NCI-H1694 (cell line): ENCODE measurements at places on chromosomes 16 and 17.

- DNase-seq, result no peak
Observed at GRCh38 chr16:75527825-75528299, 8.0 kb downstream of the CHST5 start.

- no peak for DNase-seq
Observed at GRCh38 chr16:87047221-87048037, 269.8 kb downstream of the C16orf95 start.

- no peak for DNase-seq
Observed at GRCh38 chr16:63447121-63447520, 1410.9 kb upstream of the CDH8 start.

DNA sequence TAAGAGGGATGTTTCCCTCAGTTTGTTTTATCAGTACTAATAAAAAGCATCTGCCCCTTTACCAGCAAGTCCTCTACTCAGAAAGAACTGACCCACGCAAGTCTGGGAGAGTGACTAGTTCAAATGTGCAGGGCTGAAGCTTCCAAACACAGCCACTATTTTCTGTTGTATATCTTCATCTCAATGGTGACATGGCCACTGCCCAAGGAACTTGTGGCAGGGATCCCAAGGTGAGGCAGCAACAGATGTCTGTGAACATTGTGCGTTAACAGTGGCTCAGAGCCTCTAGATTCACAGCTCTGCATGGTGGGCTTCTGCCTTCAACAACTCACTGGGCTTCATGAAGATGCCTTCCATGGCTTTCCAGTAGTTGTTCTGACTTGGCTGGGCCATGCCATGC is 3.7 kb upstream of the BLTP2 start:
- no peak for DNase-seq

DNA sequence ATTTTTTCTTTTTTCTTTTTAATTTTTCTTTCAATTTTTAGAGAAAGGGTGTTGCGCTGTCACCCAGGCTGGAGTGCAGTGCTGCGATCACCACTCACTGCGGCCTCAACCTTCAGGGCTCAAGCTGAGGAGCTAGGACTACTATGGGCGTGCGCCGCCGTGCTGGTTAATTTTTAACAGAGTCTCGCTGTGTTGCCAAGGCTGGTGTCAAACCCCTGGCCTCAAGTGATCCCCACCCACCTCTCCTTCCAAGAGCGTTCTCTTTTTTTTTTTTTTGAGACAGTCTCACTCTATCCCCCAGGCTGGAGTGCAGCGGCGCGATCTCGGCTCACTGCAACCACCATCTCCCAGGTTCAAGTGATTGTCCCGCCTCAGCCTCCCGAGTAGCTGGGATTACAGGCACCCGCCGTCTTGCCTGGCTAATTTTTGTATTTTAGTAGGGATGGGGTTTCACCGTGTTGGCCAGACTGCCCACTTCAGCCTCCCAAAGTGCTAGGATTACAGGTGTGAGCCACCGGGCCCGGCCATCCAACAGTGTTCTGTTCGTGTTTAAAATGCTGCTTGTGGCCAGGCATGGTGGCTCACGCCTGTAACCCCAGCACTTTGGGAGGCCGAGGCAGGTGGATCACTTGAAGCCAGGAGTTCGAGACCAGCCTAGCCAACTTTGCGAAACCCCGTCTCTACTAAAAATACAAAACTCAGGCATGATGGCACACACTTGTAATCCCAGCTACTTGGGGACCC is 14.5 kb upstream of the RPL13 start:
- no peak for DNase-seq
